Brain pericyte (primary cell): ENCODE measurements at places on chromosomes 5 and 9.

DNA sequence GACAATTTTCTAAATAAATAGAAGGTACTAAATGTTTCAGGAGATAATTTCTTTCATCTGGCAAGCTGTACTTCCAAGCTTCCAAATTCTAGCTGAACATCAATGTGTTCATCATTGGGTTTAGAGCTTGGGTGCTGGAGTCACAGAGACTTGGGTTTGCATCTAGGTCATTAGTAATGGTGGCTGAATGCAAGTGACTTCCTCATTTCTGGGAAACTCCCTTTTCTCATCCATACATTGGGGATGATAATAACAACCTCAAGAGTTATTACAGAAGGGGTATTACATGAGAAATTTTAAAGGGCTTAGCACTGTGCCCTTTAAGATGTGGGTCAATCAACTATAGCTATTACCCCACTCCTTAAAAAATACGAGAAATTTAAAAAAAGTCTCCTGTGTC, 41.1 kb upstream of the KLF4 start:
- no peak for DNase-seq

DNA sequence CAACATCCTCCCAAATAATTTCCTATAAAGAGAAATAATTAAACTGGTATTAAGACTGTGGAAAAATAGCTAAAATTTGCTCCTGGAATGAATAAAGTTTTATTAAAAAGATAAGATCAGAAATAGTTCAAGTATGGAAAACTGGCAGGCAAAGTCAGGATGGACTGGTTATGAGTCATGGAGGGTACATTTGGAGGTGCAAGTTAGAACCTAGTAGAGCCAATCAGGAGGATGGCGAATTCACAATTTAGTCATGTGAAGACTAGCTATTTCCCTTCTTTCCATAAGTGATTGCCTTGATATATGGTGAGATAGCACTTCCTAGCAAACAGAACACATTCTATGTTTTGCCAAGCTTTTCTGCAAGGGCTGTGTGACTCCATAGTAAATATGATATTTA, 1303.5 kb downstream of the EFNA5 start:
- DNase-seq = no peak

DNA sequence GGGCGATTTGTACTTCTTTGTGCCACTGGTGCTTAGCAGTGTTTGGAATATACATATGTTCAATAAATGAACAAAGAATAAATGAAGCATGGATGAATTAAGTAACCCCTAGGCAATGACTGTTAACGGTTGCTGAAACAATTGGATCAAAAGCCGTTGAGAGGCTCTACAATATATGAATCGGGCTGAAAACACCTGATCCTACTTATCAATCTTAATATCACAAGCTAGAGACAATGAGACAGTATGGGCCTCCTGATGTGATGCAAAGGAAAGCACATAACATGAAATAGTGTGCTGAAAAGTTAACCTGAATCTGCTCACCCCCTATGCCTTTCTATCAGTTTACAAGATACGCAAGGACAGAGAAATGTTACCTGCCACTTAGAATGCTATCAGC, 410.3 kb upstream of the RGMB start:
- no peak for DNase-seq

- DNase-seq = no peak
These were observed 148.7 kb downstream of the CDK5RAP2 start for GRCh38 chr9:120431268-120431667.

DNA sequence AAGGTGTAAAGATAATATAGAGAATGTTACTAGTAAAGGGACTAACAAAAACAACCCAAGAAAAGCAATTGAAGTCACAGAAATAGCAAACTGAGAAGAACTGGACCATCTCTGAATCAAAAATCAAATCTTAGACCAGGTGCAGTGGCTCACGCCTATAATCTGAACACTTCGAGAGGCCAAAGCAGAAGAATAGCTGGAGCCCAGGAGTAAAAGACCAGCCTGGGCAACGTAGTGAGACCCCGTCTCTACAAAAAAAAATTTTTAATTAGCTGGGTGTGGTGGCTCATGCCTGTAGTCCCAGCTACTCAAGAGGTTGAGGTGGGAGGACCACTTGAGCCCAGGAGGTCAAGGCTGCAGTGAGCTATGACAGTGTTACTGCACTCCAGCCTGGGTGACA, 27.3 kb downstream of the WNT8A start:
- DNase-seq = no peak

- DNase-seq = no peak
These were observed 333.5 kb downstream of the EFNA5 start for GRCh38 chr5:107337281-107337680.

DNA sequence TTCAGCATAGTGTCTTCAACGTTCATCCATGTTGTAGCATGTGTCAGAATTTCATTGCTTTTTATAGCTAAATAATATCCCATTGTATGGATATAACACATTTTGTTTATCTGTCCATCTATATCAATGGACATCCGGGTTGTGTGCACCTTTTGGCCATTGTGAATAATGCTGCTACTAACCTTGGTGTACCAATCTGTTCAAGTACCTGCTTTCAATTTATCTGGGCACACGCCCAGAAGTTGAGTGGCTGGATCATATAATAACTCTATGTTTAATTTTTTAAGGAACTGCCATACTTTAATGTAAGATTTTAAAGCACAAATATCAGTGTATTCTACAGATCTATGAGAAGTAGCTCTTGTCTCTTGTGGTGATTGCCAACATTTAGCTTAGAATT, 43.5 kb downstream of the SCAI start:
- DNase-seq = no peak

- DNase-seq = peak; percentile 41
These were observed 60.7 kb downstream of the COL27A1 start for GRCh38 chr9:114216081-114216480.

DNA sequence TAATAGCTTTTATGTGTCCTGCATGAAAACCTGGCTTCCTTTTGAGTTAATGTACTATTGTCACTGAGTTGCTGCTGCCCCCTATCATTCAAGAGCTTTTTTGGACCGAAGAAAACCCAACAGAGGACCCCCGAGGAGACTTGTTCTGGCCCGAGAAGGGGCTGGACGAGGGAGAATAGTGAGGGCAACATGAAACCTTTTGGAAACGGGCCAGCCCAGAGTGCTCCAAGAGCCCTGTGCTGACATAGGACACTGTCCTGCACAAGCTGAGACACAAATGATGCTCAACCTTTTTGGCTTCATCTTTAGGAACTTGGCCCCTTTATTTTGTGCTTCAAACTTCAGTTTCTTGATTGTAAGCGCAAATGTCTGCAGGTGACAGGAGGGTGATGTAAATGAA, 4.0 kb upstream of the GADD45G start:
- DNase-seq = no peak

DNA sequence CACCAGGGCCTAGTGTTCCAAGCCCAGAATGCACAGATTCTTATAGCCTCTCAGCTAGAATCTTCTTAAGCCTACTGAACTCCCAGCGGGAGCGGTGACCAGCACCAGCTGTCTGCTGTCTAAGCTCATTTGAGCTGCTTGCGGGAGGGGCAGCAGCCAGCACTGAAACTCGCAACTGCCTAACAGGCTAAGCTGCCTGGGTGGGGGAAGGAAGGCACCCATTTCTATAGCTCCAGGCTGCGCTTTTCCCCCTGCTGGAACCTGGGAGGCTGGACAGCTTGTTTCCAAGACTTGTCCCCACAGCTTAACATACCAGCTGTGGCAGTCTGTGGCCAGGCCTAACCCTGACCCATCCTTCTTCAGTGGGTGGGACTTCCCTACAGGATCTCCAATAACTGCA, 512.9 kb downstream of the EFNA5 start:
- no peak for DNase-seq

DNA sequence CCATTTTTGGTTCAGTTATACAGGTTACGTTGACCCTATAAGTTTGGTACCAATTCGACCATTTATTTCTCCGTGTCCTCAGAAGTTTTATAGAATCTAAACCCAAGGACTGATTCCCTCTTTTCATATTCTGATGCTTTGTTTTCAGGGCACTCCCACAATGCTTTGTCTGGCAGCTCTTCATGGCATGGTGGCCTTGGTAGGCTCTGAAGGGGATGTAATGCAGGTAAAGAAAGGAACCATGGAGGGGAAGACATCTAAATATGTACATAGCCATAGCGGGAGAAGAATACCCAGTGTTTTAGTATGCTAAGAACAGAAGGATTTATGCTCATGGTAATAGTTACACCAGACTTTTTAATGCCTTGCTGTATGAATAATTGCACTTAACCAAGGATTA, 82.7 kb downstream of the HACD4 start:
- DNase-seq = no peak

- no peak for DNase-seq
These were observed 1.6 kb downstream of the DMRT2 start for GRCh38 chr9:1051584-1052275.

DNA sequence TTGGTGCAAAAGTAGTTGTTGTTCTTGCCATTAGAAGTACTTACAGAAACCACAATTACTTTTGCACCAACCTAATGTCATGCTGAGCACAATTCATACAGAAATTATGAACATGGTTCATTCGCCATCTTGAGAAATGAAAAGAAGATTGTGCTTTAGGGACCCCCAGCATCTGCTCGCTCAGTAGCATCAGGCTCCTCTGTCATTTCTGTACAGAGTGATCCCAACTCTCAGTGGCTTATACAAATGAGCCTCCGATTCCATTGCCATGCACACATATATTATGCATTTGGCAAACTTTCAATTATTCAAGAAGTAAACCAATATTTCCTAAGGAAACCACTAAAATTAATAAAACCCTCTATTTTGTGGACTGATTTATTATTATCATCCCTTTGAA, 266.2 kb downstream of the MED10 start:
- DNase-seq = no peak

- DNase-seq = no peak
These were observed 9.0 kb downstream of the FCN1 start for GRCh38 chr9:134908524-134909309.

GRCh38 chr5:169106911-169107706, 193.8 kb downstream of the SLIT3 start:
- DNase-seq = no peak

DNA sequence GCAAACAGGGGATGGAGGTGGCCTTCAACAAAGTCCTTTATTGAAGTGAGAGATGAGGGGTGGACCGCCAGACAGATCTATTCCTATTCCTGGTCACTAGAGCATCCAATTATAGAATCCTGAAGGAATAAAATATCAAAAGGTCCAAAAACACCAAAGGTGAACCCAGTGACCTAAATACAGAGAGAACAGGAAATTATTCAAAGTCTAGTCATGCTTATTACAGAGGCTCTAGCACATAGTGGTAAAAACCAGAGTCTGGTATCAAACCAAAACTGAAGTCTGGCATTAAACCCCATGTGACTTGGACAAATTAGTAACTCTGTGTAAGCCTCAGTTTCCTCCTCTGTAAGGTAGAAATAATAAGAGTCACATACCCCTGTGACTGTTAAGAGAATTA, 100.5 kb upstream of the SNX2 start:
- DNase-seq = no peak

DNA sequence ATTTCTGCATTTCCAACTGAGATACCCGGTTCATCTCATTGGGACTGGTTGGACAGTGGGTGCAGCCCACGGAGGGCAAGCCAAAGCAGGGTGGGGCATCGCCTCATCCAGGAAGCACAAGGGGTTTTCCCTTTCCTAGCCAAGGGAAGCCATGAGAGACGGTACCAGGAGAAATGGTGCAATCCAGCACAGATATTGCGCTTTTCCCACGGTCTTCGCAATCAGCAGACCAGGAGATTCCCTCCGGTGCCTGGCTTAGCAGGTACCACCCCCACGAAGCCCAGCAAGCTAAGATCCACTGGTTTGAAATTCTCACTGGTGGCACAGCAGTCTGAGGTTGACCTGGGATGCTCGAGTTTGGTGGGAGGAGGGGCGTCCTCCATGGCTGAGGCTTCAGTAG, 527.0 kb downstream of the TLE1 start:
- DNase-seq = no peak

- DNase-seq = no peak
These were observed 9.2 kb downstream of the ZBTB5 start for GRCh38 chr9:37455884-37456647.

GRCh38 chr9:125649315-125649714, 57.7 kb downstream of the MAPKAP1 start:
- DNase-seq = no peak

DNA sequence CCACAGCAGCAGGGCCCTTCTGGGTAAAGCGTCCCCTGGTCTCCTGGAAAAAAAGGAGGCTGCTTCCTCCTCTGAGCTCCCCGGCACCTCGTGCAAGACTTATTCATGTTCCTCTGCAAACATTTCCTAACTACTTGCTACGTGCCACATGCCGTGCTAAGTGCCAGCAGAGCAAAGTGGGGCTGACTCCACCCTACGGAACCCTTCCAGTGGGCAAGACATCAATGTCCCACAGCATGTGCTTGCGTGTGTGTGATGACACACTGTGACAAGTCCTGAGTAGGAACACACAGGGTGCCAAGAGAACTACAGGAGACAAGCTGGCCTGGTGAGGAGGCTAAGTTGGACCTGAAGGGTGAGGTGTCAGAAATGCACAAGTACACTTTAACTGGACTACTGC, 57.4 kb downstream of the SEMA4D start:
- DNase-seq = no peak

DNA sequence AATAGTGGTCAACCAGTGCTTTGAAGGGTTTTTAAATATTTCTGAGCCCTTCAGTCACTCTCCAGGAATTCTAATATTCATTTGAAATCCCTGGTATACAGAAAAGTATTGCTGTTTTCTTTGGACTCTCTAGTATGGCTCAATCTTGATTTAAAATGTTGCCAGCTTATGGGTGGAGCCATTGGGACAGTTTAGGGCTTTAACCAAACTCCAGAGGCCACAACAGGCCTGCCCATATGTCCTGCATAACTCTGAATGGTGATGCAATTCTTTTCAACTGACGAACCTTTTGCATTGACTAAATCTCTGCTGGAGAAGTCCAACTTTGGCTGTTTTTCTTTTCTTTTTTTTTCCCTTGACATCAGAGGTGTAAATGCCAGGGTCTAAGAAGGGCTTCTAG, 10.3 kb upstream of the ANKHD1 start:
- no peak for DNase-seq

DNA sequence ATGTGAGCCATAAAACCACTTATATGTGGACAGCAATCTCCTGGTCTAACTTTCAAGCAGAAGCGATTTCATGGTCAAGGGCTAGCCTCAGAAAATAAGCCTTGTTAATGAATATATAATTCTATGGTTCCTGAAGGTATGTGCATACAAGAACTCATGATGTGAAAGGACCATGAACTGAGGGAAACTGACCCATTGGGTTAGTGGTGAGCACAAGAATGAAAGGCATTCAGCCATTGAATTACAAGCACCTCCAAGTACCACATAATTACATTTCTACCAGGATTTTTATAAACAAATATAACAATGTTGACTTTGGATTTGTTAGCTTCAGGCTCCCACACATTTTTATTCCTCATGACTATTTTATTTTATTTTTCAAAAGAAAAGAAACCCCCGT, 459.0 kb downstream of the TLE4 start:
- no peak for DNase-seq
